ENCODE measurements at places on chromosomes 6 and 20.
A peak's percentile ranks its signal among the peaks of the same experiment; 100 is the strongest.

DNA sequence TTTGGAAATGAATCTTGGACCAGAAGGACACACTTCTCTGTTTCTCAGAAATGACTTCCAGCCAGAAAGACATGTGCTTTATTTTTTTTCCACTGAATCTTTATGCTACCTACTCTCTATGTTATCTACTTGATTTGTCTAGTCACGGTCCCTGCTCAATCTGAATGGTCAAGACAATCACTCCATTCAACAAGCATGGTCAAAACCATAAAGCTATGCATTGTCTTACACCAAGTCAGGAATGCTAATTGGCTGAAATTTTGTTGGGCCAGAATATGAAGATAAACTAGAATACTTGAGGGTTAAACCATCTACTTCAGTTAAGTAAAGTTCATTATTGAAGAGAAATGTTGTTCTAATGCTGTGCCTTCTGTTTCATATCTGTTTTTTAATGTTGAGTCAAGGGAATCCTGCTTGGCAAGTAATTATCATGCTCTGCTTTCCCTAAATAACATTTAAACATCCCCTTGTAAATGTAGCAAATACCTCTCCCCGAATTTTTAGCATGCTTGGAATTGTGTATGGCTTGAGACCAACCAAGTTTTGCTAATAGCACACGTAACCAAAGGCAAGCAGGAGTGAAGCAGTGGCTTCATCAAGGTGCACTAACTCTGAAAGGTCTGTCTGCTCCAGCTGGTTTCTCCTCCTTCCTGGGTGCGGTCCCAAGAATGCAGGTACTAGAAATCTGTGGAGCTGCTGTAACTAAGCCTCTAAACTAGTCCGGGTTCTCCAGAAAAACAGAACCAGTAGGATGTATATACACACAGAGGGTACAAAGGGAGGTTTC, 190.3 kb upstream of the CDYL start:
- DNase-seq = no peak

DNA sequence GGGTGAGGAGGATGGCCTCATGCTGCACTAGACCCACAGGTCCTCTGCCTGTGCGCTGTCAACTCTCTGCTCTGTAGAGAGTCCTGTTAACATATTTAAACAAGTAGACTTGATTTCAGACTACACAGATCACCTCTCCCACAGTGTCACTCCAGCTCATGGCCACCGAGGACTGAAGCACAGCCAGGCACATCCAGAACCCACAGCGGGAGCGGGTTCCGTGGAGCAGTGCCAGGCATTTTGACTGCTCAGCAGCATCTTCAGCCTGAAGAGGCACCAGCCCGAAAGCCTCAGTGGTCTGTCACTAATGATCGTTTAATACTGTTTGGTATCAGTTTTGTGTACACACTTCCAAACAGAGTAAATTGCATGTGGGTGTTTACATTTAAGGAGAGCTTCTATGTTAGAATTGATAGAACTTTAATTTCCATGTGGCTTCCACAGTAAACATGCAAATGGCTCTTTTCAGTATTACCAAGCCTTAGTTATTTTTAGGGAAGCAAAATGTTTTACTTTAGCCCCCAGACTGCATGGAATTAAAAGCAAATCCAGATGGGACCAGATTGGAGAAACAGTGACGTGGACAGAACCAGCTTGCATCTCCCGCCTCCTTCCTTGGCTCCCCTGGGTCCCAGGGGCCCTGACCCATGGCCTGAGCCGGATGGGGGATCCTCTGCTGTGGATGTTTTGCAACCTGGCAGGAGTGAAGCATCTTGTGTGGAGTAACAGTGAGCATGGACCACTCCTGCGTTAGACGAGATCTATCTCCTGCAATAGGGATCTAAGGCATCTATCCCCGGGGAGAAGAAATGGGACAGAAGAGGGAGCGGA, 196.7 kb upstream of the CDH4 start:
- DNase-seq = no peak

GRCh38 chr20:44418069-44418905, 57.4 kb upstream of the TTPAL start:
- DNase-seq = no peak

DNA sequence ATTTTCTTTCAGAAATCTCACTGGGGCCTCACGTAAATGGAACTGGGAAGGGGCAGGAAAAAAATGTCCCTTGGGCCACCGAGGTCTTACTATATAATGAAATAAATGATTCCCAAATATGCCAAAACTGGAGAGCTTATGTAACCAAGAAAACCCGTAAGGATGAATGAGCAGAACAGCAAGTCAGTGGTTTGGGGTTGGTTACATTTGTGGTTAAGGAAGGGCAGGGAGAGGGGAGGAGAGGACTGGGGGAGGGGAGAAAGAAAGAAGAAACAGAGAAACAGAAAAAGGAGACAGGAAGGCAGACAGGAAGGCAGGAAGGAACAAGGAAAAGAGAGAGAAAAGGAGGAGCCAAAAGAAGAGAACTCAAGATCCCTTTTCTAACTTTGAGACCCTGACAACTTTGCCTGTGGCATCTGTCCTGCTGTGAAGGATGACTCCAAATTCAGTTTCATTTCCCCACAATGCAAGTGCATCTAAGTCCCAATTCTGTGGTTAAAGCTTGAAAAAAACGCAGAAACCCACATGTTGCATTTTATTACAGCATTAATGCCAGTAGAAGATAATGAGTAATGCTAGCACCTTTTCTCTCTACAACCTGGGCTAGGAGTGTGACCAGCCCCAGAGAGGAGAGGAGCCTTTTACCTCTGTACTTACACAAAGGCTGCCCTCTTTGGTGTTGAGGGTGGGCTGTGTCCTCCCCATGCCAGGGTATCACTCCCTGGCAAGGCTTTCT, 10.8 kb upstream of the ARMC2 start:
- DNase-seq = peak; percentile 96

DNA sequence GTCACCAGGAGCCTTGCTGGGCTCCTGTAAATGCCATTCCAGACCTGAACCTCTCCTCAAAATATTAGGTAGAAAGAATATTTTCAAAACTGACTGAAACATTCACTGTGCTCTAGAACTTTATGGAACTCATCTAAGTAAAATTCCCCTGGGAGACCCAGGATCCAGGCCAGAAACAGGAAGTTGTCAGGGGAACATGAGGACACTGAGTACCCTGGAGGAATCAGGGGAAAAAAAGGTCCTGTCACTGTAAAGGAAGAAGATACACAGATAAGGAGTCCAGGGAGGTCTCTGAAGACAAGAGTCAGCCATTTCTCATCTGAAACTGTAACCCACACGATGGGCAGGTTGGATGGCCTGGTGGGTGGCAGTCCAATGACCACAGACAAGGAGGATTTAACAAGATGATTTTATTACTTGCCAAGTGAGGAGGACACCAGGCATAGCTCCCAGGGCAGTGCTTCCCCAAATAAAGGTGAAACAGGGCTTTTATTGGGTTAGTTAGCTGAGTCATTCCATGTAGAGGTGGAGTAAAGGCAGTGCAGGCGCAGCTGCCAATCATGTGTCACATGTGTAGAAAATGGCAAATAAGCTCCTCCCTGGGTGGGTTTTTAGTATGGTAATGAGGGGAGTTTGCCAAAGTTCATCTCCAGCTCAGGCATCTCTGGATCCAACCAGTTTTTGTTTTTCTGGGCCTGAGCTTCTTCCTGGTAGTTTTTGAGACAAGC, 138.5 kb downstream of the RCAN2 start:
- DNase-seq = no peak

GRCh38 chr6:2529211-2529719, 221.5 kb downstream of the MYLK4 start:
- no peak for DNase-seq

DNA sequence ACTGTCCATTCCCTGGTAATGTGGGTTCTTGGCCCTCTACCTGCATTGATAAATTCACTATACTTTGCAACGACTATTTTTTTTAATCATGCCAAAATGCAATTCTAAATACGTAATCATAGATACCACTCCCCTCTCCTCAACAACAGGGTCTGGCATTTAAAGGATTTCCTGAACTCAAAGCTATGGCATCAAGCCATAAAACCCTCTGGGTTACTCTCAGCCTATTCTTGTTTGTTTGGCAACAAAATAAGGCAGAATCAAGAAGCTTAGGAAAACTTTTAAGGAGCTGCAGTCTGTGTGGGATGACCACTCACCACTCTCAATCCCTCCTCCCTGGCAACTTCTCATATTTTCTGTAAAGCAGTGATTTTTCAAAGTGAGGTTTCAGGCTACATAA, 669.9 kb upstream of the ID4 start:
- no peak for DNase-seq

- no peak for DNase-seq
These were observed 90.2 kb upstream of the QKI start for GRCh38 chr6:163324326-163324687.

DNA sequence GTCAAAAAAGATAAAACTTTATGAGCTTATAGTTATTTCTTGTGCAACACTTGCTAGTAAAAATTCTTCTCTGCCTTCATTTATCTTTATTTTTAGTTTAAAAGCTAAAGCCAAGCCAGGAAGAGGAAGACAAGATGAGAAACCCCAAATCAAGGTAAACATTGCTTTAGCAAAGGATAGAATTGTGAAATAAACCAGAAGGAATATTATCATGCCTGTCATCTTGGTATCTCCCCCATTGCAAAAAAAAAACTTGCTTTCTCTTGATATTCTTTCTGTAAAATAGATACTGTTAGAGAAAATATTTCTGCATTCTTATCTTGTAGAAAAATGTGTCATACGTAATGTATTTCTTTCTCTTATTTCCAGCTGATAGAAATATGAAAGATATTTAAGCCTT, 432.8 kb downstream of the GJA1 start:
- DNase-seq = no peak

DNA sequence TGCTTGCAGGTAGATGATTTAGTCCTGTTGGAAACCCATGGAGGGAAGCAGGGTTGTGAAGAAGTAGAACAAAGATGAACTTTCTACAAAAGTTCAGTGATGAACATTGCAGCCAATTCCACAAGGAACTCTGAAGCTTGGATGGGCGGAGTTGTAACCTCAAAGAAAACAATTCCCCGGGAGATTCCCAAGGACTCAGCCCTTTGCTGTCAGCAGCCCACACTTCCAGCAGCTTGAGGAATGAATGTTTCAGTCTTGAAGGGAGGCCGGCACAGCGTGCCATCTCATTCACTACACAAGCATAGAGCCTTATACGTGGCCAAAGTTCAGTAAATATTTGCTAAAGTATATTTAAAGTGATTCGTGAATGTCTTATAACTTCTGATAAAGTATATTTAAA, 269.4 kb downstream of the NKAIN2 start:
- no peak for DNase-seq
